Stimulated activated naive CD8-positive, alpha-beta T cell treated with anti-CD3 and anti-CD28 coated beads, Interleukin-15, amount 100 ng/mL, for 72 hours (primary cell): ENCODE measurements at places on chromosomes 6 and 20.
A peak's percentile ranks its signal among the peaks of the same experiment; 100 is the strongest.

DNA sequence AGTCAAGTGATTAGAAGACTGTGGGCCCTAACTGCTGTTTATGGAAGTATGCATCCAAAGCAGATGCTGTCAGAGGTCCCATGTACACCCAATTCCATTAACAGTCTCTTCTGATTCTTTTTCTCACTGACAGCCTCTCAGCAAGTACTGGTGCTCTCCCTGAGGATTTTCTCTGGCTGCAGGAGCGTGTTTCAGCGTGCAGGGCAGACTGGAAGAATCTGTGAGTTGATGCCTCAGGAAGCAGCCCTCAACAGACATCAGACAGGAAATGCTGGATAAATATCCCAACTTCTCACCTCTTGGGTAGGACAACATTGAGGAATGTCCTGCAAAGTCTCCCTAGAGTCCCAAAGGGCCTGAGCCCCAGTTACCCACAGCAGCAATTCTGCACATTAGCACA lies 40.8 kb downstream of the ANKEF1 start:
- DNase-seq, result no peak

DNA sequence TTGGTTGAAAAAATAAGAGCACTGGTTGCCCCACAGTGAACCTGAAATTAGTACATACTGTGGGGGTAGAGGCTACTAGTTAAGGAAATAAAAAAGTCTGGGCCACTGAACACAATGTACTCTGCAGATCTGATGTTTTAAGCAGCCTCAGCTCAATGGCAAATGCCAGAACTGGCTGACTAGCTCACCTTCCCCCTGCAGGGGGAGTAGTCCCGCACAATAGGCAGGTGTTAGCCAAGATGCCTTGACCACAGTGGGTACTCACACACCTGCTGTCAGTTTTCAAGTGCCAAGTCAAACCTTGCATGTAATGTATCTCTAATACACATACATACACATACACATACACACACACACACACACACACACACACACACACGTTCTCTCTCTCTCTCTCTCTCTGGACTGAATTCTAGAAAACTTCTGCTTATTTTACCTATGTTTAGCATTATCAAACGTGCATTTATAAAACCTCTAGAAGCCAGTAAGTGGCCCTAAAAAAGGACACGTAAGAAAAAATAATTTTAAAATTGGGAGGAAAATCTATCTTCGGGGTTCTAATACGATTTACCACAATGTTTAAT lies 36.1 kb downstream of the GMDS start:
- DNase-seq, result peak; percentile 44

GRCh38 chr6:150417899-150418826 lies 49.4 kb downstream of the IYD start:
- DNase-seq, result peak; percentile 49

DNA sequence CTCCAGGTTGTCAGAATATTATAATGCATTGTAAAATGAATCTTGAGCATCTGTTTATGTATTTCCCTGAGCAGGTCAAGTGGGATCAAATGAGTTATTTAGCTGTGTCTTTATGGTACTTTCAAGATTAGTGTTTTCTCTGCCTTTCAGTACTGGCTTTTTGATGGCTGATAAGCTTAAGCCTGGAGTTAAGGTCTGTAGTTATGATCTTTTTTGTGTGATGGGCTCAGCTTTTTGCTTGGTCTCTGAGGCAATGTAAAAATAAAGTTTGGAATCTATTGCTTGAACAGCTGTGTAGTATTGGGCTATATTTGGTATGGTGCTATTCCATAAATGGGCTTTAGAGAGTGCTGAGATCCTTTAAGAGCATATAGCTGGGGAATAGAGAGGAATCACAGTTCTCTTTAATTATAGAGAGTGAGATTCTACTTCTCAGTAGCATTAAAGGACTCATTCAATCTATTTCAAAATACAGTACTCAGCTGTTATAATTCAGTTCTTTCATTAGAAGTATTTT lies 40.7 kb downstream of the ZNF451 start:
- DNase-seq, result no peak

DNA sequence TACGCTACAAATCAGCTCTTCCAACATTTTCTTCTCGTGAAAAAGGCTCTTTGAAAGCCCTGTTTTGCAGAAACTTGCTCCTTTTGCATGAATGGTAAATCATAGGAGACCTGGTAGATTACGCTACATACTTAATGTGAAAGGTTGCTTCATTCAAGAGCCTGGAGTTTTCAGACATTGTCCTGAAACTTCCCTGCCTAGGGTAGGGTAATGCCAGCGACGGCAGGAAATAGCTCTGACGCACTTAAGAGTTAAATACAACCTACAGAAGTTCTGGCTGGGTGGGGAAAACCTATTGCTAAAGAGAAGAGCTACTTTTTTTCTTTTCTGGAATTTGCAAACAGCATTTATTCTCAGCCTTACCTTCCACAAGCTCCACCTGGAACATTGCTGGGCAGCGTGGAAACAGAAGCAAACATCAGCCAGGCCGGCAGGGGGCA lies 144.5 kb downstream of the LPA start:
- no peak for DNase-seq

- no peak for DNase-seq
These were observed 72.1 kb downstream of the MAP3K5 start for GRCh38 chr6:136720045-136720770.

DNA sequence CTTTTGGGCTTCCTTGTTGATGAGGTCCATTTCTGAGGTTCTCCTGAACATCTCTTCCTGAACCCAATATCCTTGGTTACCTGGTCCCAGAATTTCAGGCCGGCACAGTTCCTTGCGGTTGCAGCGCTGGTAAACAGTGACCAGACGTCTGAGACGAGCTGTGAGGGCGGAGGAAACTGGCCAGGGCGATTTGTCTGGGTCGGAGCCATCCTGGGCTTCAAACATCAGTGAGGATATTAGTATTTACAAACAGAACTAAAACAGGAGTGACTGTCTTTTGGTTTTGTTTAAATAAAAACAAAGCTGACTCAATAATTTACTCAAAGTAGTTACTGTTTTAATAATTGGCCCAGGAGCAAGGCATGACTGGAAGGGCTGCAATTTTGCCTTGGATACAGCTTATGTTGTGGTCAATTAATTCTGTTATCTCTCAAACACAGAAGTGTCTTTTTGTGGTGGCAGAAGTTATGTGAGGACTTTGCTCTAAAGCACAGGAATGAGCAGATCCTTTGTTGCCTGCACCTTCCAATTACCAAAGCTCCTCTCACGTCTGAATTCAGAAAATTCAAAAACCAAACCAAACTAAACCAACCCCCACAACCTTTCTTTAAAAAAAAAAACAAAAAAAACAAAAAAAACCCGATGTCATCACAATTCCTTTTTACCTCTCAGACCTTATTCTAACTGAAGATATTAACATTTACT lies 58.7 kb upstream of the EMILIN3 start:
- no peak for DNase-seq
